Heart right ventricle (tissue), 16 donors: ENCODE measurements at places on chromosomes 1 and 21.
A peak's percentile ranks its signal among the peaks of the same experiment; 100 is the strongest.

GRCh38 chr1:71080230-71080738, 551 bp downstream of the ZRANB2 start:
- no peak for DNase-seq

GRCh38 chr21:25561668-25562641, 45.3 kb downstream of the MRPL39 start:
- DNase-seq: peak; percentile 44

- DNase-seq: no peak
These were observed 33.6 kb upstream of the RAVER2 start for GRCh38 chr1:64711266-64711665.

- DNase-seq: no peak
These were observed 35.8 kb downstream of the C1orf198 start for GRCh38 chr1:230832476-230832875.

DNA sequence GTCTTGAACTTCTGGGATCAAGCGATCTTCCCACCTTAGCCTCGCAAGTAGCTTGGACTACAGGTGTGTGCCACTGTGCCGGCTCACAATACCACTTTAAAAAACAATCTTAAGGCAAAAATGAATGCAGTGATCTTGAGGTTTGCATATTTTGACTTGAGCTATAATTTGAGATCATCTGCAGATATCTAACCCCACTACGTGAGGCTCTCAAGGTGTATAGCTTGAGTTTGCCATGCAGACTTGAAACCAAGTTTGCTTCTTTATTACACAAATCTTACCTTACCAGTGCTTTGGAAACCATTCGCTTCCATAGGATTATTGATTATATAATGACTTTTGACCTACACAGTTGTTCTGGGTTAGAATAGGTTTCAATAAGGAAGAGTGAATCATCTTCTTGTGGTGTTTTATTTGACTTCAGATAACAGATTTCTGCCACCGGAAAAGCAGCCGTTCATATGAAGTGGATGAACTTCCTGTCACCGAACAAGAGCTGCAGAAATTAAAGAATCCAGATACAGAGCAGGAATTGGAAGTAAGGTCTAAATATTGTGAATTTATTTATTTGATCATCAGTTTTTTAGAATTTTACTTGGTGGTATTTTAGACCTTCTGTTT, 155.1 kb downstream of the VPS13D start:
- DNase-seq: no peak

DNA sequence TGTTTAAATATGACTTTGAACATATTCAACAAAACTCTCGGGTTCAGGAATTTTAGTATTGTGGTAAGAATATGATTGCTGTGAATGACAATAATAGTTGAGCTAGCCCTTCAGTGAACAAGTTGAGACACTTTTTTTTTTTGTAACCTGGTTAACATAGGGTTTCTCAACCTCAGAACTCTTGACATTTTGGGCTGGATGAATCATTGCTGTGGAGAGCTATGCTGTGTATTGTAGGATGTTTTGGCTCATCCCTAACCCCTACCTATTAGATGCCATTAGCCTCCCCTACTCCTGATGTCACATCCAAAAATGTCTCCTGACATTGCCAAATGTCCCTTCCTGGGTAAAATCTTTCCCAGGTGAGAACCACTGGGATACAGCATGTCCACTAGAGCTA, 113.7 kb downstream of the RUNX1 start:
- no peak for DNase-seq
